HTR-8/SVneo (cell line): ENCODE measurements at places on chromosomes 1 and 21.

DNA sequence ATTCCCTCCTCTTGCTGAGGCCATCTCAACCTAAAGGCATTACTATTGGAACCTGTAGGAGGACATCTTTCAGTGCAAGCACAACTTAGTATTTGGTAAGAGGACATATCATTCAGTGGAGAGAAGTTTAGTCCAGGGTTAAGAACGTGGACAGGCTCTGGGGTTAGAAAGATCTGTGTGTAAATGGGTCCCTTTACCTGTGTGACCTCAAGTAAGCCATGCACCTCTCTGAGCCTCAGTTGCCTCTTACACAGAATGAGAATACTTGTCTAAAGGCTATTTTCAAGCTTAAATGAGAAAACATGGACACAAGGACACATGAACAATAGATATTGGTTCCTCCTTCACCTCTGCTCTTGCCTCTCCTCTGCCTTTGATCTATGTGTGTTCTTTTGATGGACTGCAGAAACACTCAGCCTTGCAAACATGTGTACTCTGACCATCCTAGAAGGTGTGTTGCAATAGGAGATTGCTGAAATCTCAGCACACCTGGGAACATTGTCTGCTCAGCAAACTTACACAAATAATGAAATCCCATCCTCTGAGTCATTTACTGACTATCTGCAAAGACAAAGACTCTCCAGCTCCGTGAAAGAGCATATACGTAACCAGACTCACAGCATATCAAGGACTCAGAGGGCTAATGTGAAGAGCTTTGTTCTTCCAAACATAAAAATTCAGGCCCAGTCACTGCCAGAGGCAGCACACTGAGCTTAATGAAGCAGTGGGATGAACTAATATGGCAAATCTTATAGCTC is 143.8 kb downstream of the DAB1 start:
- no peak for DNase-seq

DNA sequence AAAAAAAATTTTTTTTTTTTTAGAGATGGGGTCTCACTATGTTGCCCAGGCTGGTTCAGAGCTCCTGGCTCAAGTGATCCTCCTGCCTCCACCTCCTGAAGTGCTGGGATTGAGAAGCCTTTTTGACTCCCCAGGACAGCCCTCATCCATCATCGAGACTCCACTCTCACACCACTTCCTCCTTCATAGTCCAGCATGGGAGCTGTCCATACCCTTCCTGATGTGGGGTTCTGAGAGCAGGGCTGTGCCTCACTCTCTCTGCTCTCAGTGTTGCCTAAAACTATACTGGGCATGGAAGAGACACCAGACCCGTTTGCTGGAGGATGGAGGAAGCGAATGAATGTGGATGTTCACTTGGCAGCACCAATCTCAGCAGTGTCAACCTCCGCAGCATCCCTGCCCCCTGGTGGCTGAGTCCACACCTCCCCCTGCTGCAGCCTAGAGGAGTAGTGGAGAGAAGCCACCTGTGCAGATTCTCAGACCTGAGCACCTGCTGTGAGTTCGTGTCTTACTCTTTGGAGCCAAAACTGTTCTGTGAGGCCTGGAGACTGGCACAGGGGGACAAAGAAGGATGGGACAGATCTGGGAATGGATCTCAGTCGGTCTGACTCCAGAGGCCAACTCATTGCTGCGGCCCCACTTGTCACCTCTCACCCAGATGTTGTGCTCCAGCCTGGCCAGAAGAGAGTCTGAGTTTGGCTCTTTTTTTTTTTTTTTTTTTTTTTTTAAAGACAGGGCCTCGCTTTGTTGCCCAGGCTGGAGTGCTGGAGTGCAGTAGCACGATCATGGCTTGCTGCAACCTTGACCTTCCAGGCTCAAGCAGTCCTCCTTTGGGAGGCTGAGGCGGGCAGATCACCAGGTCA is 17.7 kb downstream of the TINAGL1 start:
- peak; percentile 69 for DNase-seq

GRCh38 chr1:45317166-45317565 is 9.5 kb upstream of the HPDL start:
- no peak for DNase-seq

DNA sequence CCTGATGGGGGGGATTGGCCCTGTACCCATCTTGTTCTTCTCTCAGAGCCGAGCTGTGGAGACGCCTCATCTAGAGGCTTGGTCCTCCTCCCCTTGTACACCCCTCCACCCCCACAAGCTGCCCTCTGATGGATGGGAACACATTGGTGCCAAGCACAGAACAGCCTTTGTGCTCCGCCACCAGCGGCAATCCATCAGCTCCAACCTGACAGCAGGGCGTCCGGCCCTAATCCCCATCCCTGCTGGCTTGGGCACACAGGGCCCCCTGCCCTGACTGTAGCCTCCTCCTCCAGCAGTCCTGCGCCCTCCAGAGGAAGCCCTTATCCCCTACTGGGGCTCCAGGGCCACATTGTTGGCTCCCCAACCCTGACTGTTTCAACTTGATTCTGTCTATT is 3.8 kb upstream of the MYOG start:
- DNase-seq = no peak

GRCh38 chr1:153760440-153760839 is 14.8 kb upstream of the SLC27A3 start:
- no peak for DNase-seq

- DNase-seq = no peak
These were observed 350.9 kb downstream of the BRINP3 start for GRCh38 chr1:190126728-190127127.

GRCh38 chr1:7402548-7402850 is 368.6 kb upstream of the VAMP3 start:
- no peak for DNase-seq

- no peak for DNase-seq
These were observed 27.7 kb downstream of the CXADR start for GRCh38 chr21:17540530-17540929.

DNA sequence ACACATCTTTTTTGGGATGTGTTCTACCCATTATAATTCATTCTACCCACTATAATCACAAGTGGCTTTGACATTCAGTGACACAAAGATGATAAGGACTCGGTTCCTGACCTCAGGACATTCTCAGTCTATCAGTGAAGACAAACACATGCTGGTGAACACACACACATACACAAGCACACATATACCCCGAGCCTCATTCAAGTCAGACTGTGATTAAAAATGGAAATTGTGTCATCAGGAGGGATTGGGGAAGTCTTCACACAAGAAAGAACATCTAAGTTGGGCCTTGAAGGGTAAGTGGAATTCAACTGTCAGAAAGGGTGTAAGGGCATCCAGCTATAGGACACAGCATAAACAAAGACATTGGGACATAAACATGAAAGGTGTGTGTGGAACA is 2.6 kb upstream of the LAD1 start:
- DNase-seq = no peak

DNA sequence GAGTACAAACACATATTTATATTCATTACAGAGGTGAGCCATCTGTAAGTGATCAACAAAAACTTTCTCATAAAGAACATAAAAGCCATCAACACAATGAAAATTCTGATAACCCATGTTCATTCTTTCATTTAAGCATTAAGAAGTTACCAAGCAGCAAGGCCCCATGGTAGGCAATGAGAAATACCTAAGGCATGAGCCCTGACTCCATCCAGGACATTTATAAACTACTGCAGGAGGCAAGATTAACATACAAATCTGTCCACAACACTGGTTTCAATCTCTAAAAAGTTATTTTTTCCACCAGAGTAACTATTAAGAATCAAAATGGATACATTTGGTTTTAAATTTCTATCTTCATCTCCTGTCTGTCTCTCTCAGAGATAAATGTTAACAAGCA is 76.1 kb downstream of the SIPA1L2 start:
- DNase-seq = no peak

DNA sequence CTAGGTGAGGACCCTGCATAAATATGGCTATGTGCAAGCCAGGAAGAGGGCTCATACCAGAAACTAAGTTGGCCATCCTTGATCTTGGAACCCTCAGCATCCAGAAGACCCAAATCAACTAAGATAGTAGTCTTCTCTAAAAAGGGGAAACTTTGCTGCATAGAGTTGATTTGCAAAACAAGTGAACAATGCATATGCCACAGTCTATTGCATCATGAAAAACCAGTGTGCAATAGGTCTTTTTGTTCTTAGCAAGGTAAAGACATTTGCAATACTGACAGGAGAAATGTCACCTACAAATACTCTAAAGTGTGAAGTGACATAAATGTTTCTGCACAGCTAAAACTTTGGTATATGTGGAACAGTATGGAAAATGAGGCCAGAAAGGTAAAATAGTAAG is 2.0 kb upstream of the IFI16 start:
- no peak for DNase-seq

GRCh38 chr21:28822123-28822399 is 170.6 kb downstream of the LTN1 start:
- no peak for DNase-seq

GRCh38 chr1:206831650-206832049 is 33.8 kb upstream of the IL20 start:
- DNase-seq = no peak

DNA sequence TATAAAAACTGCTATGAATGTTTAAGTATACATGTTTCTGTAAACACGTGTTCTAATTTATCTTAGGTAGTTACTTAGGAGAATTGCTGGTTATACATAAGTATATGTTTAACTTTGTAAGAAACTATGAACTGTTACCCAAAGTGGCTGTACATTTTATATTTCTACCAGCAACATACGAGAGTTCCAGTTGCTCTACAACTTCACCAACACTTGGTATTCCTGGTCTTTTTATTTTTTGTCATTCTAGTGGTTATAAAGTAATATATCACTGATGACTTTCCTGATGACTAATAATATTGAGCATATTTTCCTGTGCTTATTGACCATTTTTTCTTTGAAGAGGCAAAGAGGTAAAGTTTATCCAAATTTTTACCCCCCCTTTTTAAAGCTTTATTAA is 76.0 kb downstream of the KIAA0319L start:
- no peak for DNase-seq

DNA sequence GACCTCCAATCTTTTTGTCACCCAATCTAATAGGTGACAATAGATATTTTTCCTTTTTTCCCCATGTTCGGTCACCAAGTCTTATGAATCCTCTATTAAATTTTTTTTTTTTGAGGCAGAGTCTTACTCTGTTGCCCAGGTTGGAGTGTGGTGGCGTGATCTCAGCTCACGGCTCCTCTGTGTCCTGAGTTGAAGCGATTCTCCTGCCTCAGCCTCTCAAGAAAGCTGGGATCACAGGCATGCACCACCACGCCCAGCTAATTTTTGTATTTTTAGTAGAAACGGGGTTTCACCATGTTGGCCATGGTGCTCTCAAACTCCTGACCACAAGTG is 42.5 kb upstream of the MTF1 start:
- no peak for DNase-seq

DNA sequence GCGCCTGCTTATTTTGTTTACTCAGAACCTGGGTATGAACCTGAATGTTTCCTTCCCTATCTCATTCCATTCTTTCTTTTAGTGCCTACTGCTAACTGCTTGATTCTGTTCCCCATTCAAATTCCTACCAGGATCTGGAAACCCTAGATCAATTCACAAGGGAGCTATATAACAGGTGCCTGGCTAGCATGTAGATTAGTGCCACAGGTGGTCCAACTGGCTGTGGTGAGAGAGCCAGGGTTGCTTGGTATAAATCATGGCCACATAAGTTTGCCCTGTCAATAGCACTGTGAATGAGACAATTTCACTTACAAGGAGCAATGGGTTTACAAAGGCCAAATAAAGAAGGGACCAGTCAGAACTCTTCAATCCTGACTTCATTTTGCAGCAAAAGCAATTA is 6.6 kb upstream of the PRPF38B start:
- no peak for DNase-seq
